Glomerular endothelial cell (primary cell): ENCODE measurements at places on chromosomes 16 and 17.

DNA sequence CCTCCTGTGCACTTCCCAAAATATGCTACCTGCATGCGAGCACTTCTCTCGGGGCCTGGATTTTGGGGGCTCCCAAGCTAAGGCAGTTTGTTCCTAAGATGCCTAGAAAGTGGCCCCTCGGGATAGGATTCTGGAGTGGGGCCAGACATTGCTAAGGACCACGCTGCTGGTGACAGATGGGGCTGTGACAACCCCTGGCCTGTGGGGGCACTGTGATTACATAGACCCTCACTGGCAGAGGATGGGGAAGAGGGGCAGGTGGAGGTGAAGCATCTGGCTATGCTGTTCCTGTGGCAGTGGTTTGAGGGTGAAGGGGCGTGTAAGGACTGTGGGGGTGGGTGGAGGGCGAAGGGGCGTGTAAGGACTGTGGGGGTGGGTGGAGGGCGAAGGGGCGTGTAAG lies 128.4 kb downstream of the ENGASE start:
- no peak for DNase-seq

DNA sequence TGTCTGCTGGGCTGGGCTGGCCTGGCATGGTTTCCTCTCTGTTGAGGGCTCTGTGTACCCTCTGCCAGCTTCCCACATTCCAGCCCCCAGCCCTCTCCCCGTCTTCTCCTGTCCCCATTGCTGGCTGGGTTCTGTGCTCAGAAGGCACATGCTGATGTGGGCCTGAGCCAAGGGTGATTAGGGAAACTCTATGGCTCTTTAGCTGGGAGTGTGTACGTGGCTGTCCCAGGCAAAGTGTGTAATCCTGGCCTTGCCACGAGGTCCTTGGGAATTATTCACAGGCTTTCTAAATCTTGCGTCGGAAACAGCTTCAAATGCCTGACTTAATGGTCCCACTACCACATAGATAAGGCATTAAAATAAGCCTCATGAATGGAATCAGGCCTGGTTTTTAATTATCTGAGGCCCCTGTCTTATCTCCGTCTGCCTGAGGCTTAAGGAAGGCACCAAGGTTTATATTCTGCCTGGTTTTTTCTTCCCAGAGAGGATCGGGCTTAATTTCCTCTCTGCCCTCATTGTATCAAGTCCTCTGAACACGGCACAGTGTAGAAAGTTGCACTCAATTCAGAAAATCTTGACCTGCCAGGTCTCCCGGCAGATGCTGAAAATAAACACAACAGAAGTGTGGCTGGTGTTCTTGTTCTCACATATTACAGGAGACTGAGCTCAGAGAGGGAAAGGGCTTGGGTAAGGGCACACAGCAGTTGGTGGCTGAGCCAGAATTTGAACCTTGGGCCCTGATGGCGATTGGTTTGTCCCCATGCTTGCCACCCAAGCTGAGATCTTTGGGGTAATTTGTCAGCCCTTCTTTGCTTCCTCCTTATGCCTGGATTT lies 52.9 kb upstream of the LGALS9 start:
- DNase-seq, result no peak

- no peak for DNase-seq
These were observed 40.2 kb downstream of the MED13 start for GRCh38 chr17:62024866-62025265.

DNA sequence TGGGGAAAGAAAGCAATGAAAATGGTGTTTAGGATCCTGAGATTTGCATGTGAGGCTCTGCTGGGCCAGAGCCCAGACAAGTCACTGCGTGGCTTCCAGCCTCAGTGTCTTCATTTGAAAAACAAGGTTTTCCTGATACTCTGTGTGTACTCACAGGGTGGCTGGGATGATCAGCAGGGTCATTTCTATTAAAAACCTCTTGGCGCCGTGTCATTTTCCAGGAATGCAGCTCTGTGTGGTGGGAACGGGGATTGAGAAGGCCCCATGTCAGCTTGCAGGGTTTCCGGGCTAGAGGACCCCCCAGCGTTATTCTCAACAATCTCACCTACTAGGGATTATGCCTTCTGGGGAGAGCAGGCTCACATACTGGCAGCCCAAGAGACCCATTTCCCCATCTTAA lies 73.5 kb downstream of the FOXL1 start:
- no peak for DNase-seq

DNA sequence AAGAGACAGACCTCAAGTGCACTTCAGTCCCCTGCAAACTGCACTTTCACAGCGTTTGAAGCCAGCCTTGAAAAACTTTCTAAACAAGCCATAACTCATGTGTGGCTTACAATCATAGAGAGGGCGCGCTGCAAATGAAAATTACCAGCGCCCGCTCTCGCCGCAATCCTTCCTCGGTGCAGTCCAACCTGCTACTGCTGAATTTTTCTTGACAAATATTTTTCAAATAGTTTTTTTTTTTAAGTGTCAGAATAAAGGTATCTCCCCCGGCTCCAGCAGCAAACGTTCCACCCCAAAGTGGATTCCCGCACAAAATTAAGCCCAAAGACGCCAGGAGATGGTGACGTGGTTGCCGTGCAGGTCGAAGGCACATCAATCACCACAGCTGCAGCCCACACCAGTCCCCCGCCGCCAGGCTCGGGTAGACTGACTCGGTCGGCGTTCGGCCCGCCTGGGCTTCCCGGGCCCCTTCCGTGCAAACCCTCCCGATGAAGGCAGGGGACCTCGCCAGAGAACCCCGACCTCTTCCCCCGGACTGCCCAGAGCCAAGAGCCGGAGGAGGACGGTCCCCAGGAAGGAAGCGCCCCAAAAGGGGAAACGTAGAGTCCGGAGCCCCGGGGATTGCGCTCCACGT lies 630 bp downstream of the GRB2 start:
- no peak for DNase-seq

GRCh38 chr17:82036634-82037091 lies 834 bp downstream of the DCXR start:
- no peak for DNase-seq

DNA sequence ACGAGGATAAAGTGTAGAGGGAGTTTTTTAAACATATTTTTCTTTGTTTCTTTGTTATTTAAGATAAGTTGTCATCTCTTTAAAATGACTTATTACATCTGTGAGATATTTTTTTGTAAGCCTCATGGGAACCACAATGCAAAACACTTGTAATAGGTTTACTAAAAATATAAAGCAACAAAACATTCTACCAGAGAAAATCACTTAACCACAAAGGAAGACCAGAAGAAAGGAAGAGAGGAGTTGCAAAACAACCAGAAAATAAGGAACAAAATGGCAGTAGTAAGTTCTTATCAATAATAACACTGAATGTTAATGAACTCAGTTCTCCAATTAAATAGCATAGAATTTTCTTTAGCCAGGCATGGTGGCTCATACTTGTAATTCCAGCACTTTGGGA lies 22.9 kb downstream of the DHRS7B start:
- DNase-seq, result no peak

DNA sequence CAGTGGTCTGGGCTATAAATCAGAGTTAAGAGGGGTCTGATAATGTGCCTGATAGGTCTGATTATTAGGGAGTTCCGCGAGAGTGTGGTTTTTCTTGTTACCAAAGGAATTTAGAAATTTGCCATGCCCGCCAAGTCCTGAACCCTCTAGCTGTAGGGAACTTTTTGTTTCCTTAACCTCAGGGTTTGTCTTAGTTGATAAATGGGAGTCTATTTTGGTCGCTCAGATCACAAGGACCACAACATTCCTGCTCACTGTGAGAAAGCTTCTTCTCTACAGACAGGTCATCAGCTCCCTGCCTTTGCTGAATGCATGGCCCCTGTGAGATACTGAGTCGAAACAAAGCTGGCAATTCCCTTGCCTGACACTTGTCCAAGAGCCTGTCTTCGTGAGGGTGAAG lies 497.8 kb downstream of the HS3ST4 start:
- DNase-seq, result no peak

DNA sequence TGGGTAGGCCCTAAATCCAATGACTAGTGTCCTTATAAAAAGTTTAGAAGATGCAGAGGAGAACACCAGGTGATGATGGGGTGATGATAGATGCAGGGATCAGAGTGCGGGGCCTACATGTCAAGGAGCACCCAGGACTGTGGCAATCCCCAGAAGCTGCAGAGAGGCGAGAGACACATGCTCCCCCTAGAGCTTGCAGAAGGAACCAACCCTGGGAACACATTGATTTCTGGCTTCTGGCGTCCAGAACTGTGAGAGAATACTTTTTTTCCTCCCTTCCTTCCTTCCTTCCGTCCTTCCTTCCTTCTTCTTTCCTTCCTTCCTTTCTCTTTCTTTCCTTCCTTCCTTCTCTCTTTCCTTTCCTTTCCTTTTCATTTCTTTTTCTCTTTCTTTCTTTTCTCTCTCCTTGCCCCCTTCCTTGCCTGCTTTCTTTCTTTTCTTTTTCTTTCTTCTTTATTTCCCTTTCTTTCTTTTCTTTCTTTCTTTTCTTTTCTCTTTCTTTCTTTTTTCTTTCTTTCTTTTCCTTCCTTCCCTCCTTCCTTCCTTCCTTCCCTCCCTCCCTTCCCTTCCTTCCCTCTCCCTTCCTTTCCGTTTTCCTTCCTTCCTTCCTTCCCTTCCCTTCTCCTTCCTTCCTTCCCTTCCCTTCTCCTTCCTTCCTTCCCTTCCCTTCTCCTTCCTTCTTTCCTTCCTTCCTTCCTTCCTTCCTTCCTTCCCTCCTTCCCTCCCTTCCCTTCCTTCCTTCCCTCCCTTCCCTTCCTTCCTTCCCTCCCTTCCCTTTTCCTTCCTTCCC lies 134.3 kb downstream of the HAPSTR1 start:
- no peak for DNase-seq

GRCh38 chr16:73172241-73172972 lies 124.5 kb upstream of the ZFHX3 start:
- DNase-seq, result no peak

DNA sequence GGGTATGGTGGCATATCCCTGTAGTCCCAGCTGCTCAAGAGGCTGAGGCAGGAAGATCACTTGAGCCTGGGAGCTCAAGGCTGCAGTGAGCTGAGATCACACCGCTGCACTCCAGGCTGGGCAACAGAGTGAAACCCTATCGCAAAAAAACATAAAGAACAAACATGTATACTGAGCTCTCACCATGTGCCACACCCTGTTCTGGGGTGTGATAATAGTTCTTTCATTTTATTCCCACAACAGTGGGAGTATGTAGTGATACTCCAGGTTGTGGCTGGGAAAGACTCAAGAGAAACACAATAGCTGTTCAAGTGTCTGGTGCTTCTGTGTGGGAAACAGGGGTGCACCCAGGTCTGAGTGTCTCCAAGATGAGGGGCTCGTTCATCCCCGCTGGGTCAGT lies 90.7 kb downstream of the SOCS1 start:
- DNase-seq, result no peak

- no peak for DNase-seq
These were observed 65.6 kb downstream of the XYLT1 start for GRCh38 chr16:17404941-17405689.

- no peak for DNase-seq
These were observed 3.9 kb downstream of the PLEKHG4 start for GRCh38 chr16:67283039-67283825.

DNA sequence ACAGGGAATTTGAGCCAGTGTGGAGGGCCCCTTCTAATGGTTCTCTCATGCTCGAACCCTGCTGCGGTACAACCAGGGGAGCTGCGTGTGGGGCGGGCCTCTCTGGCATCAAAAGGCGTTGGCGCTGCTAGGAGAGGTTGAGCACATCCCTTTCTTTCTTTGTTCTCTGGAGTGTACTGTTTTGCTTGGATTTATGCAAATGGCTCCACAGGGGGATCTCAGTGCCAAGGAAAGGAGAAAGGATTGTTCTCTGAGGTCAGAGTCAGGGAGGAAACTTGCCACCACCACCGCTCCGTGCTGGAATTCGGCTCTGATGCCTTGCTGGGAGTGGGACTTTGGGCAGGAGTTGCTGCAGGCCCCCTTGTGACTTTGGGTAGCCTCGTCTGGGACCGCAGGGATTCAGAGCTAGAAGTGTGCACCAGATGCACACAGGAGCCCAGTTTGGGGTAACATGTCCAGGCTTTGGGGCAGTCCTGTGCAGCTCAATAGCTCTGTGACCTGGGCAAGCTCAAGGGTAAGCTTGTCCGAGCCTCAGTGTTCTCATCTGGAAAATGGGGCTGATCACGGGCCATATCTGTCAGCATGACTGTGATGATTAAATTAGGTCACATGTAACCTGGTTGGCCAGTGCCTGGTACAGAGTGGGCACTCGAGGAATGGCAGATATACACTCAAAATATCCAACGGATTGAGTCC lies 353.0 kb upstream of the EEF2KMT start:
- DNase-seq, result no peak

DNA sequence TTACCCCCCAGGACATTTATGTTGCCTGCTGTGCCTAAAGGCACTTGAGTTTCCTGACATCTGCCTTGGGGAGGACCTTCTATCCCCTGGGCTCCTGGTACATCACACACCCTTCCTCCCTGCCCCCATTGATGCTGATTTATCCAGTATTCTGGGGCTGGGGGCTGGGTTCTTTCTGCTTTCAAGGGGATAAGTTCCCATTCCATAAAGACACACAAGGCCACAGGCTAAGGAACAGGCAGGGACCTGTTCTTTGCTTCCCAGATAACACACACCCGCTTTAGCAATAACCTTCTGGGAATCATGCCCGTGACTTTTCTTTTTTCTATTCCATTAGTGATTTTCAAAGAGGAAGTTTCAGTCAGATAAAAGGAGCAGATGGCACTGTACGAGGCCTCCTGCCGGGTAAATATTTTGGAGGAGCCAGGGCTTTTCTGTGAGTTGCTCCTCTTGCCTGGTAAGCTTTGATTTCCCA lies 30.6 kb downstream of the CHD9 start:
- no peak for DNase-seq

DNA sequence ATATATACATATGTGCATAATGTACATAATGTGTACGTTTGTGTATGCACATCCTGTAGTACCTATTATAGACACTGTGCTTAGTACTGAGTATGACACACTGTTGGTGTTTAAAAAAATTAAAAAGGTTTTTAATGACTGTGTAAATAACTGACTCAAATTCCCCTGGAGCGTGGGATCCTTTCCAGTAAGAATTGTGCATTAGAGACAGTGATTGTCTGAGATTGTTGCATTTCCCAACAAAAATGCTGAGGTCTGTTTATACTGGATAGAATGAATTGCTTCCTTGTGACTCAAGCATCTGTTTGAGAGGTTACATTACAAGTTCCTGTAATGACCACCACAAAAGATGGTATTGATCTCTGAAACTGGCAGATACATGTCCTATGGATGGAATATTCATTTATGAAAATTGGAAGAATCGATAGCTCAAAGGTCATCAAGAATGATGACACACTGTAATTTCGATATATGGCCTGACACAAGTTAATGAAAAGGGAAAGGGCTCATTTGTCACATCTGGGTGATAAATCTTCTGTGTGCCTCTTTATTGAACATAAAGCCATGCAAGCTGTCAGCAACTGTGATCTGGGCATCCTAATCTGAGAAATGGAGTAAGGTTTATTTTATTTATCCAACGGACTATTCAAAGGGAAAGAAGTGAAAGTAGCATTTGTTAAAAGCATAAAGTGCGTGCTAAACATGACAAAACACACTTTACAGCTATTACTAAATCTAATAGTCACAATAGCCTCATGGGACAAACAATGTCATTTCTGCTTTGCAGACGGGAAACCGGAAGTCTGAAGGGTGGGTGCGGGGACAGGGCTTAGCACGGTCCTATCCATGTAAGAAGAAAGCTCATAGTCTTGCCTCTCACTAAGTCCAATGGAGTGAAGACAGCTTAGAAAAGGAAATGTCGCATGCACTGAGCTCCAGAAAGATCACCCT lies 228.8 kb downstream of the CDH11 start:
- no peak for DNase-seq
